T follicular helper cell (primary cell): ENCODE measurements at places on chromosomes 2 and 18.

DNA sequence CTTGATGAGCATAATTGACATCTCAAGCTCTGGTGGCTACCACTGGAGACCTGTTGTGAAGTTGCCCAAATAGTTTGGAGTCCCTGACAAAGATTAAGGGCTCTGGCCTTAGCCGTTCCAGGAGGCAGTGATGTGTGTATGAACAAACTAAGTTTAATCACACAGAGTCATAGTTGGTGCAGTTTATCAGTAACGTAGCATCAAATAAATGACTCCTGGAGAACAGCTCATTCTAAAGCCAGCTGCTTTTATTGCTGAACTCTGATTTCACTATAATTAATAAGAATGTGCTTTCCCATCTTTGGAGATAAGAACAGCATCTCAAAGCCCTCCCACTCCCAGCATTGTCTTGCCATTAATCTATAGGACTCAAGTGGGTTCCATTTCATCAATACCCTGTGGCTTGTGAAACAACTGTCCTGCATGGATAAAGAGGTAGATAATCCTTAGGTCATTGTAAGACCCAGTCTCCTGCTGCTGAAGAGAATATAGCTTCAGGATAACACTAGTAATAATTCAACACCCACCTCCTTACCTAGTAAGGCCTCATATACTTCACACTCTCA is 211.4 kb upstream of the THUMPD2 start:
- DNase-seq = no peak

GRCh38 chr2:53559302-53559966 is 208.2 kb upstream of the CHAC2 start:
- DNase-seq = no peak

GRCh38 chr2:221482666-221483455 is 89.2 kb downstream of the EPHA4 start:
- no peak for DNase-seq

- peak; percentile 49 for DNase-seq
Measured at GRCh38 chr18:45879681-45880655, 54.5 kb downstream of the SIGLEC15 start.

DNA sequence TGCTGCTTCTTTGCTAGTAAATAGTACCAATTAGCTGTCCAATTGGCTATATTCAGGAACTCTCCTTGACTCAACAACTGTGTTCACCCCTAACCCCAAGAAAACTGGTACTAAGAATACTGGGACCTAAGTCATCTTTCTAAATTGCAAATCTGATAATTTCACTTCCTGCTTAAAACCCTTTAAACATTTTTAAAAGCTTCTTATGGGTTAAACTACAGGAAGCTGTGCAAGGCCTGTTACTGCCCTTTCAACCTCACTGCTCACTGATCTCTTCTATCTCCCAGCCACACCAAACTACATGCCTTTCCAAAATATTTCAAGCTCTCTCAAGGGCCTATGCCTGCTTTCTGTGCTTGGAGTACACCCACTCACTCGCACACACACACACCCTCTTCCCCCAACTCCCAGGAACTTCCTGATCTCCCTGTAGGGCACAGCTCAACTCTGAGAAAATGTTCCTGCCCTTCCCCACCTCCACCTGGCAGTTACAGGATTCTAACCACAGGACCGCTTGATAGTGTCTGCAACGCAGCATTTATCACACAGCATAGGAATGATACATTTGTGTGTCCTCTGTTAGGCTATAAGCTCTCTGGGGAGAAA is 6.7 kb downstream of the LMAN1 start:
- no peak for DNase-seq

DNA sequence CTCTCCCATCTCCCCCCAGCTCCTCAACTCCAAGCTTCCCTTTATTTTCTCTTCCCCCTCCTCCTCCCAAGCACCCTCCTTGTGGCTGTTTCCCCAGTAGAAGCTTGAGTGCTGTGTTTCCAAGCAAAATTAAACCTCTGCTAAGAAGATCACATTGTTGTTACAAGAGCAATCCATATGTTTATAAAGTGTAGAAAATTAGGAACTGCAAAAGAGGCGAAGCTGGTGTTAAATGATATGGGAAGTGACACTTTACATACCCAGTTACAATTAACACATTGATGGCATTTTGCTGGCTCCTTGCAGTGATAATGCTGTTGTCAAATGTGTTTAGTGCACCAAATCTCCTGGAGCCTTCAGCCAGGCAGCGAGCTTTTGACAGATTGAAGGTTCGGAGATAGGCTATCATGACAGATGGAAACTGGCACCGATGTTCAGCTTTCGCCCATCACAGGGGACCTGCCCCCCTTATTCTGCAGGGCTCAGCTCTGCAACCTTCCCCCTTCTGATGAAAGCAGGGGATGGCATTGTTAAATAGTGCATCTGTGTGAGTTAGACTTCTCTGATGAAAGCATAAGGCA is 259.8 kb upstream of the ATP5MC3 start:
- DNase-seq = no peak

DNA sequence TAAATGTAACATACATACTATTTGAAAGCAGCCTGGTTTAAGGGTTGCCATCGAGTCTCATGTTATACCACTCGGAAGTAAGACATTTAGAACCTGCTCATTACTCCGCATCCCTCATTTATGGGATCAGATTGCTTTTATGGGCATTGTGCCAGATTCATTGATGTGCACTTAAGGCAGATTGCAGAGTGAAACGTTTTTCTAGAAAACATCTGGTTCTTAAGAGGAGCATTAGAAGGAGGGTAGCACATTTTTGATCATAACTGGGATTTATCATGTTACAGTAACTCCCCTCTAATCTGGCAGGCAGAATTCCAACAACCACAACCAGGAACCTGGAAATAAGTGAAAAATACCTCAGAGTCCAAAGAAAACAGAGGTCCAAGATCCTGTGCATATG is 74.2 kb upstream of the GALNT3 start:
- no peak for DNase-seq

- DNase-seq = no peak
Measured at GRCh38 chr2:2159336-2159735, 171.7 kb downstream of the MYT1L start.

GRCh38 chr2:3399829-3400228 is 20.3 kb downstream of the TRAPPC12 start:
- no peak for DNase-seq

- no peak for DNase-seq
Measured at GRCh38 chr2:211132573-211132972, 576.2 kb downstream of the CPS1 start.

- DNase-seq = no peak
Measured at GRCh38 chr2:178804791-178805190, 2.4 kb downstream of the TTN start.

- no peak for DNase-seq
Measured at GRCh38 chr18:13320096-13320495, 101.5 kb downstream of the LDLRAD4 start.

GRCh38 chr2:159759577-159759976 is 38.4 kb downstream of the CD302 start:
- DNase-seq = no peak

DNA sequence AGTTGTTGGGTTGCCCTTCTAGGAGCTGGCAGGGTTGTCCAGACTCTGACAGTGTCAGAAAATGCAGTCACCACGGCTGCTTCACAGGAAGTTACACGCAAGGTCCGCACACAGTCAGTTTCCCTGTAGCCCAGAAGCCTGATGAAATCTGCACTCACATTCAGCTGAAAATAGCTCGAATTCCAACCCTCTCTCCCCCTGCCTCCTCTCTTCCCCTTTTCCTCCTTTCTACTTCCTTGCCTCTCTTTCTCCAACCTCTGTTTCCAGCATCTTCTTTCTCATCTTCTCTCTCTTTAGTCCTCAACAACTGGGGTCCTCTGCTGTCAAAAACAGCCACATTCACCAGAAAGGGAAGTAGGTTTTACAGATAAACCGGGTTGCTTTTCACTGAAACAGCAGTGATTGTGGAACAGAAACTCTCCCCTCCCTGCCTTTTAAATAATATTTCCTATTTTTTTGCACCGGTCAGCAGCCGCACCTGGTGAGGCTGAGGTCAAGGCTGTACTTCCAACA is 69.3 kb downstream of the BCL11A start:
- no peak for DNase-seq

GRCh38 chr2:12199491-12200211 is 453.2 kb downstream of the LPIN1 start:
- DNase-seq = no peak

- DNase-seq = peak; percentile 64
Measured at GRCh38 chr2:230007931-230008707, 60.6 kb downstream of the SLC16A14 start.

- no peak for DNase-seq
Measured at GRCh38 chr2:240559286-240559685, 871 bp upstream of the DUSP28 start.

GRCh38 chr2:14039134-14039533 is 593.4 kb upstream of the LRATD1 start:
- no peak for DNase-seq

- DNase-seq = no peak
Measured at GRCh38 chr18:46336278-46337111, 232.3 kb downstream of the HAUS1 start.

GRCh38 chr2:224038049-224038829 is 847 bp downstream of the SERPINE2 start:
- no peak for DNase-seq

- no peak for DNase-seq
Measured at GRCh38 chr2:162706770-162707169, 131.8 kb downstream of the KCNH7 start.

DNA sequence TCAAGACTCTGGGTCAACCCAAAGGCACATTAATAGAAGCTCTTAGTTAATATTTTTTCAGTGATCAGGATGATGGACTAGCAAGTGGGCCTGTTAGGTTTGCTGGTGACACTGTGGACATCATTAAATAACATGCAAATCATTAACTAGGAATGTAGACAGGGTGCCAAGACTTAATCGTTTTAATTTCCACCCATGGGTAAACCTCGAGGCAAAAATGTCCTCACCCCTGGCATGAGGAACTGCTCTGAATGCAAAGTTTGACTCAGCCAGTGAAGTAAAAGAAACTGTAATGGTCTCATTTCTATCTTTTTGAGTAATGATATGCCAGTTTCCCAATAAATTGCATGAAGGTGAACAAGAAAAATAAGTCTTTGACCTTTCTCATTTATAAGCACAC is 152.6 kb upstream of the MEX3C start:
- DNase-seq = no peak

DNA sequence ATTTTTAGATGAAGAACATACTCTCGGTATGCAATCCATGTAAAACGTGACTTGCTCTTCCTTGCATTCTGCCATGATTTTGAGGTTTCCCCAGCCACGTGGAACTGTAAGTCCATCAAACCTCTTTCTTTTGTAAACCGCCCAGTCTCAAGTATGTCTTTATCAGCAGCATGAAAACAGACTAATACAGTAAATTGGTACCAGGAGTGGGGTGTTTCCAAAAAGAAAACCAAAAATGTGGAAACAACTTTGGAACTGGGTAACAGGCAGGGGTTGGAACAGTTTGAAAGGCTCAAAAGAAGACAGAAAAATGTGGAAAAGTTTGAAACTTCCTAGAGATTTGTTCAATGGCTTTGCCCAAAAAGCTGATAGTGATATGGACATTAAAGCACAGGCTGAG is 1957.9 kb downstream of the SUCLG1 start:
- DNase-seq = no peak

- DNase-seq = no peak
Measured at GRCh38 chr2:170917957-170918356, 11.1 kb upstream of the GORASP2 start.

GRCh38 chr2:121897335-121897970 is 142.0 kb downstream of the TSN start:
- DNase-seq = no peak

- DNase-seq = no peak
Measured at GRCh38 chr18:3305933-3306332, 44.0 kb downstream of the MYL12B start.

DNA sequence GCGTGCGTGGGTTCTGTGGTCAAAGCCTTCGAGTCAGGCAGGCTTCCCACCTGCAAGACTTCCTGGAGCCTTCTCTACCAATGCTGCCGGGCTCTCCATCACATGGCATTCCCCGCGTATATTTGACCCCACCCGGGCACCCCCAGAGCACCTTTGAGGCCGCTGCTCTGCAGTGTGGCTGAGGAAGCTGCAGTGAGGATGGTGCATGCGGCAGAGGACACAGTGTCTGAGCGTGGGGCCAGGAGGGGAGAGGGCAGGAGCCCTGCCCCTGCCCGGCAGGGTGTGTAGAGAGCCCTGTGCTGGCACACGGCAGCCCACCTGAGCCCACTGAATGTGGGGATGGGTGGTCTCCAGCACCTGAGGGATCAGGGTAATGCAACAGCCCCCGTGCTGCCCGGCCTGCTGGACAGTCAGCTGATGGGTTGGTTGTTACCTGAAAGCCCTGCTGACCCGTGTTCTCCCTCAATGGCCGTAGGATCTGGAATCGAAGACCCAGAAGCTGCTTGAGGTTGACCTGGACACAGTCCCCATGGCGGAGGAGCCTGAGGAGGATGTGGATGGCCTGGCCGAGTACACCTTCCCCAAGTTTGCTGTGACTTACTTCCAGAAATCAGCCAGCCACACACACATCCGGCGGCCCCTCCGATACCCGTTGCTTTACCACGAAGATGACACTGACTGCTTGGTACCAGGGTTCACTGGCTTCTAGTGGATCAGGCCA is 36.8 kb upstream of the GPR17 start:
- no peak for DNase-seq

DNA sequence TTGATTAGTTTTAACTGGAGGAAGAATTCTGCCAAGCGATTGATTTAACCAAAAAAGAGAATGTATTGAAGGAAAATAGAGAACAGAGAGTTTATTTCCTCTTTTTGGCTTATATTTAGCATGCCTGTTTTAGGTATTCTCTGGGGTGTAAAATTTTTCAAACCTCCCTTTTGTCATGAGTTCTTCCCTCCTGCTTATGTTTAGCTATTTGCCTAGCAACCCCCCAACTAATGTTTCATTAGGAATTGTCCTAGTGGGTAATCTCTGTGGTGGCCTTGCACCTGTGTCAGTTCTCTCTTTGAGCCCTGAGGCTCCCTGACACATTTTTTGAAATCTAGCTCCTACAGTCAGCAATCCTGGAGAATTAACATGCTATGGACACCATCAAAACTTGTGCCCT is 12.5 kb upstream of the REG1B start:
- no peak for DNase-seq

DNA sequence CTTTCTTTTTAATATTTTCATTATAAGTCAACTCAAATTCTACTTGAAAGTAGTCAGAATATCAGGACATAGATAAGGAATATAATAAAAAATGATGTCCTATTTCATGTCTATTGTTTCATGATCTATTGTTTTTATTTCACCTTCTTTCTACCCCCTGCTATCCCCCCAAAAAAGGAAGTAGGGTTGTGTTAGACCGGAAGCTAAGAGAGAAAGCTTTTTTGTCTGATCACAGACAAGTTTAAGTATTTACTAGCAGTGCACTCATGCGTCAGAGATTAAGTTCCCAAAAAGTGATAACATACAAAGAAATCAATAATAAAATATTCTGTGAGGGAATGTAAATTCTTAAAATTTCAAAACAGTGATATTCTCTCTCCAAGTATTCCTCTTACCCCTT is 447.1 kb upstream of the CNTNAP5 start:
- no peak for DNase-seq

- no peak for DNase-seq
Measured at GRCh38 chr2:83251321-83251872, 1207.7 kb downstream of the SUCLG1 start.

- DNase-seq = no peak
Measured at GRCh38 chr2:113233593-113234550, 44.8 kb downstream of the PAX8 start.

- no peak for DNase-seq
Measured at GRCh38 chr2:191846515-191847476, at the start of gene CAVIN2. CAVIN2 (minus strand) TSS chr2:191847088; CDS start chr2:191846925, 163 bp downstream.
